ENCODE measurements at places on chromosomes 4 and X. TPM values are rescaled to one million over a fixed set of nuclear protein-coding genes. Genes with fewer than 3 reads are reported as not detected.

The DCAF8L2 gene
- total RNA-seq, result not detected

The NPY2R gene
- total RNA-seq, result not detected

The MAGIX gene
- 1.8 TPM for total RNA-seq

The CSN1S1 gene
- total RNA-seq, result not detected

The CT83 gene
- total RNA-seq, result not detected

The EREG gene
- not detected for total RNA-seq

The SPANXN4 gene
- not detected for total RNA-seq

The ENAM gene
- total RNA-seq, result not detected
